ENCODE measurements at places on chromosomes 5 and 9.

- peak; percentile 84 for DNase-seq
Observed at GRCh38 chr9:37119907-37120842, at the start of gene ZCCHC7. TSS of gene ZCCHC7 (plus strand) at chr9:37120574.

DNA sequence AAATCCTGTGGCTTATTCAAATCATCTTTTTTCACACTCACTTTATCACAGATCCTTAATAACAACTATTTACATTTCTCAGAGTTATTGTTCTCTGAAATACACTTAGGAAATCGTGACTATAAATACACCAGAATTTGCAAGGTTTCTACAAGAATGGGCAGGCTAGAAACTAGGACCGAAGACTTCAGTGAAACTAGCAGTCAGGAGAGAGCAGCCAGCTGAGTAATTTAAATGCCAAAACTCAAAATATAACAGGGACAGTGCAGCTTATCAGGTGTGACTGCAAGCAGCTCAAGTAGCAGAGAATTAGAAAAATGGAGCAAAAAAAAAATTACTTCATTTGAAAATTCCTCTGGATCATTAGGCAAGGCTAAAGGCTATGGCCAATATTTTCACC is 719.3 kb upstream of the ZNF608 start:
- DNase-seq, result no peak

- no peak for DNase-seq
Observed at GRCh38 chr5:135029477-135030122, 4.4 kb downstream of the PITX1 start.

DNA sequence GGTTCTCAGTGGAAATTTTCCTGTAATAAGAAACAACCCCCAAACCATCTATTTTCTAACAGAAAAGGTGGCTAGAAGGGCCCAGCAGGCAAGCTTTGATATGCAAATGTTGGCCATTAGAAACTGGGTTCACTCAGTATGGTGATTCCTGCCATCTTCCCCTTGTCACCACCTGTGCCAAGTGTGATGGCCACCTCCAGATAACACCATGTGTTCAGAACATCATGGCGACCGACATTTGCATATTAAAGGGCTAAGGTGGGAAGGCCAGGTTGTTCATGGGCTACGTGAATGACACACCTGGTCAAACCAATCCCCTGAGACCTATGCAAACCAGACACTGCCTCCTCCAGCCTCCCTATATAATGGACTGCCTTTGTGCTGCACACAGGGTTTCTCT is 20.4 kb downstream of the FOXE1 start:
- DNase-seq, result no peak

GRCh38 chr9:89452561-89452960 is 45.4 kb downstream of the SEMA4D start:
- no peak for DNase-seq

- DNase-seq, result no peak
Observed at GRCh38 chr5:42628821-42629220, 127.8 kb upstream of the CCDC152 start.

DNA sequence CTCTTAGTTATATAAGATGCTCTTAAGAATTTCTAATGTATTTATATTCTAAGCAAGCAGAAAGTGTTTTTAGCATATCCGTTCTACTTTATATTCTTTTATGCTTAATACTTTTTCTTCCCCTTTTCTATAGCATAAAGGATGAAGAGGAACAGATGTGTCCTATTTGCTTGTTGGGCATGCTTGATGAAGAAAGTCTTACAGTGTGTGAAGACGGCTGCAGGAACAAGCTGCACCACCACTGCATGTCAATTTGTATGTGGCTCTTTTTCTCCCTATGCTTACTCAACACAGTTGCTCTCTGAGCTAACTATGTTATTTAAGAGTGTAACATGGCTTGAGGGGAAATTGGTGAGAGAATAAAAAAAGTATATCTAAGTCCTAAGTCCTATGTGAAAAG is 37.6 kb upstream of the SETD9 start:
- no peak for DNase-seq

- DNase-seq, result peak; percentile 48
Observed at GRCh38 chr9:104970271-104970987, 42.5 kb upstream of the ABCA1 start.

- no peak for DNase-seq
Observed at GRCh38 chr5:1936901-1937300, 54.2 kb upstream of the IRX4 start.

DNA sequence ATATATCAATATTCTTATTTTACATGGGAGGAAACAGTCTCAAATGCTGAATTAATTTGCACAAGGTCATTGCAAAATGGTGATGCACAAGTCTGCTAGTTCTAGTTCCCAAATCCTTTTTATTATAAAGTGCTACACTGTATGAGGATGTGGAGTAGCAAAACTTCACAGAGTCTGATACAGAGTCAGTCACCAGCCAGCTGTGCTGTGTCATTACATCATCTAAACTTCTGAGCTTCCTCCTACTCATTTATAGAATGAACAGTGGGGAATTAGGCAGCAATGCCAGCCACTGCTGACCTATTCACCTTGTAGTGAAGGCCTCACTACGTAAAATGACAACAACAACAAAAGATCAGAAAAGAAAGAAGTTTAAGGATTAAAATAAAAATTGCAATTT is 357.8 kb downstream of the TMEM167A start:
- no peak for DNase-seq

DNA sequence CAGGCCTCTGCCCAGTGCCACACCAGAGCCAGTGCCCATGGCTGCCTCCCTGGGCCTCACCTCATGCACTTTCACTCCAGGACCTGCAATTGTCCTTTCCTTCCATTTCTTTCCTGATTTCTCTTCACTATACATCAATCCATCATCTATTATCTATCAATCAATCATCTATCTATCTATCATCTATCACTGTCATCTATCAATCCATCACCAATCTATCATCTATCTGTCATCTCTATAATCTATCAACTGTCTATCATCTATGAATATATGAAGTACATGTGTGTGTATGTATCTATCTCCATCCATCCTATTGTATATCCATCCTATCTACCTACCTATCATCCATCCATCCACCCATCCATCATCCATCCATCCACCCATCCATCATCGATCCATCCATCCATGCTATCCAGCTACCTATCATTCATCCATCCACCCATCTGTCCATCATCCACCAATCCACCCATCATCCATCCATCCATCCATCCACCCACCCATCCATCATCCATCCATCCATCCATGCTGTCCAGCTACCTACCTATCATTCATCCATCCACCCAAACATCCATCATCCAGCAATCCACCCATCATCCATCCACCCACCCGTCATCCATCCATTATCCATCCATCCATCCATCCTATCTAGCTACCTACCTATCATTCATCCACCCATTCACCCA is 26.9 kb downstream of the SLC6A3 start:
- no peak for DNase-seq

DNA sequence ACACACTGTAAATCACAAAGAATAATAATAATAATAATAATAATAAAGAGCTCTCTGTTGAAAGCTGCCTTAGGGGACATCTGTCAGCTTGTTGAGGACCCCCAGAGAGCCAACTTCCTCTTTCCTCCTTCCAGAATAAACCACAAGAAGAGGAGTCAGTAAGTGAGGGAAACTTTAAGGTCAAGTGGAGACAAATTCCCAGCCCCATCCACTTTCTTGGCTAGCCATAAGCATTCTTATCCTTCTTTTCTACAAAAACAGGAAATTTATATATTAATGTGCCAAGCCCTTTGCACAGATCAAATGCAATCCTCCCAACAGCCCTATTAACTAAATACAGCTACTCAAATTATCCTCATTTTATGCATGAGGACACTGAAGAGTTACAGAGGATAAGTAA is 9.4 kb upstream of the C5orf58 start:
- DNase-seq, result no peak

GRCh38 chr5:34915856-34916192 is 313 bp downstream of the BRIX1 start:
- no peak for DNase-seq

DNA sequence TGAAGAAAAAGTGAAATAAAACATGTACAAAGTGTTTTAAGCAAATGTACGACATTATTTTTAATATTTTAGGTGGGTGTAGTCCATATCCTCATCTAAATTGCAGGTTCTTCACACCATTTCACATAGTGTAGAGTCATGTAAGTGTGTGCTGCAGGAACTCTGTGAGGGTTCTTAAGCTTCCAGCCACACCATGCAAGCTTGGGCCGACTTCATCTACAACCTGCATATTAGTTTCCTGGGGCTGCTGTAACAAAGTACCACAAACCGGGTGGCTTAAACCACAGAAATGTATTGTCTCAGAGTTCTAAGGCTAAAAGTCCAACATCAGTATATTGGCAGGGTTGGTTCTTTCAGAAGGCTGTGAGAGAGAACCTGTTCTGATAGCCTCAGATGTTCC is 10.2 kb downstream of the PAM start:
- no peak for DNase-seq

DNA sequence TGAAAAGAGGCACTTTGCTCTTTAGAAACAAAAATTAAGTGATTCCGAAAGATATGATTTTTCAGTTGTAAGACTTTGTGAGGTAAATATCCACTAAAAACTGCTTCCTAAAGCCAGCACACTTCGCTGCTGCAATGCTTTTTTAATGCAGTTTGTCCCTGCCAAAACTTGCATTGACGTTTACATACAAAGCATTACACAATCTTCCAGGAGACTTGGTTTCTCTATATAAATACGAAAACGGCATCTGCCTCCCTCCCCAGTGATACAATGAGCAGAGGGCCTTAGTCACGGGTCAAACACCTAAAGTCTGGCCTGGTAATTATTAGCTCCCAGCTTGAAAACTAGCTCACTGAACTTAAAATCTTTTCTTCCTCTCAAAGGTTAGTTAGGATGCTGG is 170.7 kb downstream of the TSSK1B start:
- DNase-seq, result no peak

DNA sequence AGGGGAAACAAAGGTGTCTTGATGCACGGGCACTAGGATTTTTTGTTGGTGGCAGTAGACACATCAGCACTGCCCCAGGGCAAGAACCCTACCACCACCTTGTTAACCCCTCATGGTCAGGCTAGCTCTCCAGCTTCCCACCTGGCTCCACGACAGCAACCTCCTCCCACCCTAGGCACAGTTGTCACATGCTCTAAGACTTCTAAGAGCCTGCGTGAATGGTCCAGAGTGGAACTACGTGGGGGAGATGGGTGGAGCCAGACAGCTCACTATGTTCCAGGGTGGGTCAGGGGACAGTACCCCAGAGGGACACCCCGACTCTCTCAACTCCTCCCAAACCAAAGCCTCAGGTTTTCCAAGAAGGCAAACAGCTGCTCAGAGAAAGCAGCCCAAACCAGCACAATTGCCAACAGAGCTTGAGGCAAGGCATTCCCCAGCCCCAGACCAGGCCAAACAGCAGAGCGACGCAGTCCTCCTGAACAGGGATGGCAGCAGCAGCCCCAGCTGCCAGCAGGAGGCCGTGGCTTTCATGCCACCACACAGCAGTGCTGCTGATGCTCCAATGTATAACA is 78.0 kb downstream of the NRG2 start:
- DNase-seq, result no peak
